ENCODE measurements at places on chromosomes 12 and 14. TPM values are rescaled to one million over a fixed set of nuclear protein-coding genes. Genes with fewer than 3 reads are reported as not detected.

DNA sequence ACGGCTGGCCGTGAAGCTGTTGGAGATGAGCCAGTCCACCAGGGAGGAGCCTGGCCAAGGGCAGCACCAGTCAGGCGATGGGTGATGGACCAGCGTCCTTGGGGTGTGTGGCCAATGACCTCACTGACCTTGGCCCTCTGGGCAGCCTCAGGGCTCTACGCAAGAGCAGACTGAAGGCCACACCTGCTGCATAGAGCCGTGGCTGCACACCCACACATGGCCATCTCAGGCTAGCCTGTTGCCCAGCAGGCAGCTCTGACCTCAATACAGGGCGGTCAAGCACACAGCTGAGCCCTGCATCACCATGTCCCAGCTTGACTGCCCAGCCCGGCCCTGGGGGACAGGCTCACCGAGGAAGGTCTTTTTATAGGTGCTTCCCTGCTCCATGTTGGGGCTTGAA lies 19.2 kb downstream of the PLEK2 start:
- peaks cover 33% of the 10 kb centered on the region for H3K36me3 ChIP-seq
- no peaks in the 10 kb centered on the region for H3K27me3 ChIP-seq
- H3K4me3 ChIP-seq: no peak overlapping the region
- no peaks in the 10 kb centered on the region for H3K4me1 ChIP-seq
- DNase-seq: no peak

DNA sequence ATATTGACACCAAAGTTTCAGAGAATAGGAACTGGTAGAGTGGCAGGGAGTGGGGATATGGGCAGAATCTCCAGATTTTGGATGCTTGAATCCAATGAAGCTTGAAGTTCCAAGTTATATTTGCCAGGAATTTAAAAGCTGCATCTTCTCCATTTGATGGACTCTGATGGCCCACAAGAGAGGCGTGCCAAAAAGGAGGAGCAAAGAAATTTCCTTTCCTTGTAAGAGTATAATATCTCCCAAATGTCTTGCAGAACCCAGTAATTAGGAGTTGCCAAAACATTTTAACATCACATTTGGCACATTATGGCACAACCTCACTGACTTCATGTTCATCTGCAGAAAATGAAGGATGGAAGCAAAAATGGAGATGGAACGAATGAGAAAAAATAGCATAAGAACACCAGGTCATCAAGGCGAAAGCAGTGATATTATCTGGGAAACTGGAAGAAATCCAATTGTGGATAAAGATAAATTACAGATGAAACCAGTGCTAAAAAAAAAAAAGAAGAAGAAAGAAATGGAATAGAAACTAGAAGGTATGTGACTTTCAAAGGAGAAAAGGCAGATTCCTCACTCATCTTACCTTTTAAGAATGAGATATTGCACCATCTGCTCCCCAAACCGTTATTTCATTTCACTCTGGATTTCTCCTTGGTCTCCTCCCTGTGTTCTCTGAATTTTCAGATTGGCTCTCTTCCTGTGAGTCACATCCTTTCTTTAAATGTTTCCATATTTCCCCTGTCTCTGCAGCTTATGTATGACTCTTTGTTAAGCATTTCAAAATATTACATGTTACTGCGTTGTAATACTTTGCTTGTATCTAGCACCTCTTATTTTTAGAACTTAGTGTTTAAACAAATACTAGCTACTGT lies 13.5 kb upstream of the FLRT2 start:
- no peaks in the 10 kb centered on the region for H3K4me1 ChIP-seq
- no peak overlapping the region for H3K27ac ChIP-seq
- H3K36me3 ChIP-seq: no peaks in the 10 kb centered on the region
- no peaks in the 10 kb centered on the region for H3K27me3 ChIP-seq
- H3K4me3 ChIP-seq: no peak overlapping the region
- DNase-seq: no peak

DNA sequence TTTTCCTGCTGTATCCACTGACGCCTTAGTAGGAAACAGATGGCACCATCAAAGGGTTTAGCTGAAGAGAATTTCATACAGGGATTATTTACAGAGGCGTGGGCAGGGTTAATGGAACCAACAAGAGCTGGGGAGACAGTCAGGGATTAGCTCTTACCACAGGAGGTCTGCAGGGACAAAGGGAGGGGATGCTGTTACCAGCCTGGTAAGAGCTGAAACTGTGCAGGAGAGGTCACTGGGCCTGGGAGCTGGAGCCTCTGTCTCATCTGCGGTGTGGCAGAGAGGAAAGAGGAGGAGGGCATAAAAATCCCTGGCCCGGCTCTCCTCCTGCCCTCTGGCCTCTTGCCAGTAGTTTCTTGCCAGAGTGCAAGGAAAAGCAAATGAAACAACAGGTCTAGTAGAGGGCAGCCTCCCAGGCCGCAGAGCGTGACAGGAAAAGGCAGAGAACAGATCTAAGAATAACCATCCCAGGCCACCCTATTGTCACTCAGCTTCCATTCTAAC lies 18.9 kb upstream of the POC1B start:
- H3K36me3 ChIP-seq: no peaks in the 10 kb centered on the region
- no peak overlapping the region for H3K27ac ChIP-seq
- no peak for DNase-seq
- H3K4me3 ChIP-seq: no peak overlapping the region
- peaks cover 4% of the 10 kb centered on the region for H3K4me1 ChIP-seq

GRCh38 chr12:92186038-92186470 lies 40.4 kb upstream of the BTG1 start:
- H3K4me1 ChIP-seq: no peaks in the 10 kb centered on the region
- no peaks in the 10 kb centered on the region for H3K36me3 ChIP-seq
- H3K27me3 ChIP-seq: no peaks in the 10 kb centered on the region
- H3K4me3 ChIP-seq: no peak overlapping the region

- no peak overlapping the region for H3K4me3 ChIP-seq
- H3K4me1 ChIP-seq: no peaks in the 10 kb centered on the region
- no peaks in the 10 kb centered on the region for H3K27me3 ChIP-seq
- no peaks in the 10 kb centered on the region for H3K36me3 ChIP-seq
- no peak overlapping the region for H3K27ac ChIP-seq
These were observed 172.4 kb upstream of the GARIN2 start for GRCh38 chr14:67016856-67017255.

- no peak overlapping the region for H3K27ac ChIP-seq
- no peaks in the 10 kb centered on the region for H3K36me3 ChIP-seq
- DNase-seq: no peak
These were observed 1109.2 kb downstream of the FLRT2 start for GRCh38 chr14:86639146-86639545.

DNA sequence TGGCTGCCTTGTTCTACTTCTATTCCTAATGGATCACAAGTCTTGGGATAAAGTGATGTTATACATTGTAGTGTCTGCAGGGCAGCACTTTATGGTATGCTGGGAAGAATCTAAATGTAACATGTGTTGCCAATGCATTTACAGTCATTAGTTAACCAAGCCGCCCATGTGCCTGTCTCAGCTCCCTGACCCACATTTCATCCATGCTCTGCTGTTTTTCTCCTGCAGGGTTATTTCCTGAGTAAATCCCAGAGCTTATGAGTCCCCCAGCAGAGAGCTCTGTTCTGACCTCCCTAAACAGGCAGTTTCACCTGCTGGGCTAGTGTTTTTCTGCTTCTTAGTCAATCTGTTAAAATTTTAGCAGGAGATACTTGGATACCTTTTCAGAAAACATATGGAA lies 4.4 kb upstream of the TMTC2 start:
- H3K27ac ChIP-seq: no peak overlapping the region
- H3K27me3 ChIP-seq: no peaks in the 10 kb centered on the region
- no peaks in the 10 kb centered on the region for H3K36me3 ChIP-seq
- no peak overlapping the region for H3K4me3 ChIP-seq

- H3K36me3 ChIP-seq: no peaks in the 10 kb centered on the region
- H3K4me3 ChIP-seq: no peak overlapping the region
- H3K27ac ChIP-seq: no peak overlapping the region
- no peaks in the 10 kb centered on the region for H3K4me1 ChIP-seq
- no peak for DNase-seq
- no peaks in the 10 kb centered on the region for H3K27me3 ChIP-seq
These were observed 646.2 kb upstream of the FOXG1 start for GRCh38 chr14:28120391-28120790.

DNA sequence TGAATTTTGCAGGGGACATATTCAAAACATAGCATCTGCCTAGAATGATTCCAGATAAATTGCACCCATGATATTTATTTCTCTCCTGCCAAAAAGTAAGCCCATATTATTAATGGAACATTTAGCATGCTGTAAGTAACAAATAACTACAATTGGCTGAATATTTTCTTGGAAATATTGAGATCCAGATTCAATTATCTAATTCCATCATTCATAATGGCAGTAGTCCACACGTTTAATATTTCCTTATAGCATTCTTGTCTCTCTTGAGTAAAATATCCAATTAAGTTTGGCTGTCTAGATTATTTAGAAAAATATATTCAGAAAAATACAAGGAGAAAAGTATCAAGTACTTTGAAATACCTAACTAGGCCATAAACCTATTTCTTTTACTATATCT lies 157.5 kb downstream of the FLRT2 start:
- no peak for DNase-seq
- H3K27me3 ChIP-seq: no peaks in the 10 kb centered on the region

DNA sequence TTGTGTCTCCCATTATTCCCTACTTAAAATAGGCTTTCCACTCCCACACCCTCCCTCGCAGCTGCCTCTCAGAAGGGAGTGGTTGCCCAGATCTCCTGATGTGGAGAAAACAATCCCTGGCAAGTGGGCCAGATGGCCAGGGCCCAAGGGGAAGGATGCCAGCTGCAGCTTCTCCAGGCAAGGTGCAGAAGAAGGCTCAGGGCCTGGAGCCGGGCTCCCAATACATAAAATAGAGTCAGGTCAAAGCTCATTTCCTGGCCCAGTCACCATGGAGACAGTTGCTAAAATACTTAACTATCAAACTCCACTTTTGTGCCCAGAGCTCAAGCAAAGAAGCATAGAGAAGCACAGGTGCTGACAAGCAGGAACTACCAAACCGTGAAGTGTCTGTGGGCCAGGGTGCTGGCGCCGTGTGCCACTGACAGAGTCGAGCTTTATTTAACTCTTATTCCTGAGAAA lies 45.7 kb upstream of the ITPR2 start:
- no peaks in the 10 kb centered on the region for H3K27me3 ChIP-seq
- H3K27ac ChIP-seq: no peak overlapping the region
- DNase-seq: no peak
- H3K36me3 ChIP-seq: no peaks in the 10 kb centered on the region

DNA sequence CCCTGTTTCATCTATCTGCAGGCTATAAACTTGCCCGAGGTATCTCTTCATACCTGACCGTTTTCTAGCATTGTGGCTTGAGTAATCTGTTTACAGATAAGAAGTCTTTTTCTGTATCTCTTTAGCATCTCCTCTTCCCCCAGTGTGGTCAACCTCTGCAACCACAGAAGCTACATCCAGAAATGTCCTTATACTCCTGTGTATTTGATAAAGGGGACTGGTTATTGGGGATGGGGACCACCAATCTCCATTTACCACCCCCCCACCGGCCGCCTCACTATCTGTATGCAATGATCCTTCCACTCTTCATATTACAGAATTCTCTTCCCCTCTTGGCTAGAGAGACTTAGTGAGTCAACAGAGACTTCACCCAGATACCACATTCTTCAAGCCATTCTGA lies 3.4 kb upstream of the RPAP3 start:
- no peak for DNase-seq
- peaks cover 16% of the 10 kb centered on the region for H3K4me1 ChIP-seq
- H3K27ac ChIP-seq: no peak overlapping the region
- no peaks in the 10 kb centered on the region for H3K36me3 ChIP-seq
- H3K4me3 ChIP-seq: no peak overlapping the region
- H3K27me3 ChIP-seq: no peaks in the 10 kb centered on the region

DNA sequence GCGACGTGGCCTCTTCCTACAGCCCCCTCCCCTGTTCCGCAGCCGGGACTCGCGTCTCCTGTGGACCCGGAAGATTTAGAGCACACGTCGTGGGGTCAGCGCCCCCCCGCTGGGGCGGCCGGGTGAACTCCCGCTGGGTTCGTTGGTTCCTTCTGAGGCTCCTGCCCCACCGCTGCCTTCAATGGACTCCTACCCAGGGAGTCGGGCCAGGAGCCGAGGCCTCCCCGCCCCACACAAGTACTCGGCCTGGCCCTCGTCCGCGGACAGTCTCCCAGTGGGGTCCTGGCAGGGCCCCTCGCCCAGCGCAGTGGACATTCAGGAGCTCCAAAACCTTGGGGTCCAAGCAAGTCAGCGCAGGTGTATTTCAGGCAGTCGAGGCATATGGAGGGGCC lies 1.2 kb downstream of the MMP17 start:
- no peaks in the 10 kb centered on the region for H3K27me3 ChIP-seq
- H3K27ac ChIP-seq: peak overlapping the region; percentile 34
- DNase-seq: no peak
- peaks cover 12% of the 10 kb centered on the region for H3K4me1 ChIP-seq
- H3K4me3 ChIP-seq: peak overlapping the region; percentile 70

GRCh38 chr14:64708148-64709004 lies 4.2 kb downstream of the PLEKHG3 start:
- H3K4me1 ChIP-seq: peaks cover 43% of the 10 kb centered on the region
- no peak overlapping the region for H3K4me3 ChIP-seq
- H3K27ac ChIP-seq: peak overlapping the region; percentile 18

DNA sequence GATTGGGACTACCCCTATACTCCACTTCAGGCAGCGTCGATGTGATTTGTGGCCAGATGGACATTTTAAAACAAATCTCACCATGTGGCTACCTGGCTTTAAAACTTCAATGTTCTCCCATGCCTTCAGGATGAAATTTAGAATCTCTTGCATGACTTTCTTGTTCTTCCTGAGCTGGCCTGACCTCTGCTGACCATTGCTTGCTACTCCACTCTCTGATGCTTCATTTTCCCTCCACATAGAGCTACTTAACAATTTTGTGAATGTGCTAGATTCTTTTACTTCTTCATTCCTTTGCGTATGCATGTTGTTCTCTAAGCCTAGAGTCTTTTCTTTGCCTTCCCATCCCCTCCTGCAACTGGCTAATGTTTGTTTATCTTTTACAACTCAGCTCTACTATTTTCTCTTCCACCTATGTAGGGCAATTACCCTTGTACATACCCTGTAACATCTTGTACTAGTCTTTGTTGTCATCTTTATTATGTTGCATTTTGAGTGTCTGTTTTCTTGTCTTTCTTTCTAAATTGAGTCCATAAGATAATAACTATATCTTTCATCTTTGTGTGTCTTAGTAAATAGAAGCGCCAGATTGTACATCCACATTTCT lies 41.2 kb downstream of the YLPM1 start:
- H3K36me3 ChIP-seq: peaks cover 17% of the 10 kb centered on the region
- DNase-seq: peak; percentile 33
- no peaks in the 10 kb centered on the region for H3K27me3 ChIP-seq
- H3K4me1 ChIP-seq: no peaks in the 10 kb centered on the region
- no peak overlapping the region for H3K27ac ChIP-seq
- H3K4me3 ChIP-seq: no peak overlapping the region

Gene SLC8A3
- not detected for total RNA-seq

Gene SERPINA9
- total RNA-seq: not detected

Gene PRR4
- 2.2 TPM for total RNA-seq

Gene OVCH1
- total RNA-seq: not detected

Gene HNF1A
- total RNA-seq: not detected

Gene IFNG-AS1
- total RNA-seq: not detected

Gene IGF1
- total RNA-seq: 0.42 TPM
